Nucleus accumbens (tissue), 56 donors: ENCODE measurements at places on chromosomes 11 and 22.

- DNase-seq: no peak
These were observed 37.4 kb upstream of the TP53I11 start for GRCh38 chr11:44988111-44988510.

DNA sequence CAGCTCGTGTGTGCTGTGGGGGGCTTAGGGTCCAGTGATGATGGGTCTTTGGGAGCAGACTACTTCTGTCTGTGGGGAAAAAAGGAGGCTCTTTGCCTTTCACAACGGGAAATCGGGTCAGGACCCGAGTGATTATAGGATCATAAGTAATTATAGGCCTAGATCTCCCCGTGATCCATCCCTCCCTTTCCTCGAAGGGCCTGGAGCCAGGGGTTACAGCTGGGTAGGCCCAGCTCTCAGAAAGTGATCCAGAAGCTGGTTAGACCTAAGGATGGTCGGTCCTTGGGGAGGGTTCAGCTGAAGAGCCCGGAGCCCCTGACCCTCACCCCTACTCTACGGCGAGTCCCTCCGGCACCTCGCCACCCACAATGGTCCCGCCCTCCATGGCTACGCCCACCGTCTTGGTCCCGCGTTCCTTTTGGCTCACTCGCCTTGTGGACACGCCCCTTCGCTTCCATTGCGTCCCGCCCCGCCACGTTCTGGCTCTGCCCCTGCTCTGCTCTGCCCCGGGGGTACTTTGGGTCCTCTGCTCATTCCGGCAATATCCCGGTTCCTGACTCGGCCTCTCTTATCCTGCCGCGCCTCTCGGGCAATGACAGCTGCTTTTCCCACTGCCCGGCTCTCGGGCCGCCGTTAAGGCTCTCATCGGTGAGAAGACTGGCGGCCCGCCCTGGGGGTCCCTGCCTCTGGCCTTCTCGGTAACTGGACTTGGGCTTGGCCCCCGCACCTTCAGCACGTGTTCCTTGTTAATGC is 5.0 kb downstream of the IGSF22 start:
- DNase-seq: peak; percentile 80

- no peak for DNase-seq
These were observed 359.1 kb downstream of the LUZP2 start for GRCh38 chr11:24855951-24856350.

- DNase-seq: peak; percentile 1
These were observed 131.1 kb downstream of the RASSF10 start for GRCh38 chr11:13140028-13140870.

- DNase-seq: no peak
These were observed 119.9 kb upstream of the RASSF10 start for GRCh38 chr11:12889243-12889642.

- DNase-seq: no peak
These were observed 981.6 kb upstream of the FAT3 start for GRCh38 chr11:91243051-91243450.

DNA sequence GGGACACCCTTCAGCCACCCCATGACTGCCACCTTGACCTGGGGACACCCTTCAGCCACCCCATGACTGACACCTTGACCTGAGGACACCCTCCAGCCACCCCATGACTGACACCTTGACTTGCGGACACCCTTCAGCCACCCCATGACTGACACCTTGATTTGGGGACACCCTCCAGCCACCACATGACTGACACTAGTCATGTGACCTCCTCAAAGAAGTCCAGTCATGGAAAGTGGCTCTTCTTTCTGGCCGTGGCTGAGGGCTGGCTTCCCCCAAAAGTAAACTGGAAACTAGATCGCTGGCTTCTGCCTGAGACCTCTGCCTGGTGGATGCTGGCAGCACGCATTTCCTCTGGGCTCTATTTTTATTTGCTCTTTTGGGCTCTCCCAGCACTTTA is 28.4 kb downstream of the ARFGAP2 start:
- DNase-seq: no peak

- DNase-seq: no peak
These were observed 15.4 kb upstream of the HYLS1 start for GRCh38 chr11:125872138-125872491.

GRCh38 chr11:81644239-81644840 is 1089.3 kb downstream of the FAM181B start:
- DNase-seq: no peak

GRCh38 chr11:113147249-113147648 is 167.1 kb upstream of the TTC12 start:
- peak; percentile 39 for DNase-seq

GRCh38 chr11:26994631-26995095 is 751 bp downstream of the FIBIN start:
- peak; percentile 35 for DNase-seq

DNA sequence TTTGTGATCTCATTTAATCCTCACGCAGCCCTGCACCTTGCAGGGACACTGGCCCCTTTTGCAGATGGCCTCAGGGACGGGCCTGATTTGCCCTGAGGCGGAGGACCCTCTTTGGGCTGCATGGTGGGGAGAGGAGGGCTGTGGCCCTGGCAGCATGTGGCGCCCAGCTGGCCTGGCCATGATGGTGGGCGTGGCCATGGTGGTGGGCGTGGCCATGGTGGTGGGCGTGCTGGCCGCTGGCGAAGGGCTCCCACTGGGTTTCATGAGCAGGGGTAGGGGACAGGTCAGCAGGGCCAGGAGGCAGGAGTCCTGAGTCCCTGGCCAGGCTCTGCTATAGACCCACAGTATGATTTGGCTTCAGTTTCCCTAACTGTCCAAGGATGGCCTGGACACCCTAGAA is 13.1 kb downstream of the WNT11 start:
- DNase-seq: no peak

- DNase-seq: no peak
These were observed 11.8 kb upstream of the WDR74 start for GRCh38 chr11:62850911-62851806.

DNA sequence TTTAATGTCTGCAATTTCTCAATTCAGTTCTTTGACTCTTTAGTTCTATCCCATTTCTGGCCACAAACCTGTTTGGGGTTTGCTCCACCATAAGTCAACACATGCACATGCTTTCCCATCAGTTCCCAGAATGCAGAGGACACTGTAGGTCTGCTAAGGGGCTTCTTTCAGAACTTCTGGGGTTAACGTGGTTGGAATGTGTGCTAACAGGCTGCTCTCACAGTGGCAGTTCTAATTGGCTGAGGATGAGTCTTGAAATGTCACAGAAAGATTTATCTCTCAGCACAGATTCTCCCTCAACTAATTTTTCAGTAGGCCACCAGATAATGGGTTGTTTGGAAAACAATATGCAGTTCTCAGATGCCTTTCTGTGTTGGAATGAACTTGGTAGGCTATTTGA is 703.4 kb downstream of the NTM start:
- no peak for DNase-seq

- no peak for DNase-seq
These were observed 8.8 kb downstream of the FOXRED2 start for GRCh38 chr22:36497910-36498665.

- no peak for DNase-seq
These were observed 306.1 kb downstream of the C11orf87 start for GRCh38 chr11:109728056-109728455.

- DNase-seq: no peak
These were observed 98.3 kb upstream of the CHRM4 start for GRCh38 chr11:46489656-46490560.

GRCh38 chr11:36622431-36623136 is 24.5 kb upstream of the RAG2 start:
- DNase-seq: no peak

DNA sequence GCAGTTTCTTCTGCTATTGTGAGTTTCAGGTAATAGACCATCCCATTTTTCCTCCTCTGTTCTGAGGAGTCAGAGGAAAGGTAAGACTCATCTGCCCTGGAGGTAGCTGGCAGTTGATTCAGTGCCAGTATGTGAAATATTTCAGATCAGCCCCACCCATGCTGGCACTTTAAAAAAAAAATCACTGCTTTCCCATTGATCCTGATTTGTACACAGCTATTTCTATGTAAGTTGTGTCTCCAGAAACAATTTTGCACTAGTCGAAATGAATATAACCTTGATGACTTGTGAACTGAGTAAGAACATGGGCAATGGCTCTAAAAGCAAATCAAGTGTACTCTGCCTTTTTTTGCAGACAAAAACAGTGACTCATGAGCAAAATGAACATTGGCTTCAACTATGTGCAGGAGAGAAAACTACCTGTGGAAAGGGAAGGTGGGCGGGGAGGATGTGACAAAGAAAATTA is 82.0 kb upstream of the OR5AK2 start:
- DNase-seq: no peak

GRCh38 chr11:16881766-16882165 is 132.4 kb downstream of the PLEKHA7 start:
- no peak for DNase-seq

DNA sequence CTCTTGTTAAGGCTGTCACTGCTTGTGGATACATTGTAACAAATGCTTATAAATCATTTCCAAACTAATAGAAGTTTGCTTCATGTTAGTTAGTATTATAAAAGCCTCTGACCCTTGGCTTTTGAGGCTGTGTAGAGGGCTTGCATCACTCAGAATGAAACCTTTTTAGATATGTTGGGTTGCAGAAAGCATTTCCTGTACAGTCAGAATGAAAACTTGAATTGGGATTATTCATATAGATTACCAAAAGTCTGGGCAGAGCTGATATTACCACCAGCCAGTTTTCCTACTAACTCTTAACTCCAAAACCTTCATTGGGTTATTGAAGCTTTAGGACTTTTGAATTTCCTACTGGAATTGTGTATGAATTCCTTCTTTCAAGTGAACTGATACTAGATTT is 12.0 kb downstream of the KMT2A start:
- no peak for DNase-seq

DNA sequence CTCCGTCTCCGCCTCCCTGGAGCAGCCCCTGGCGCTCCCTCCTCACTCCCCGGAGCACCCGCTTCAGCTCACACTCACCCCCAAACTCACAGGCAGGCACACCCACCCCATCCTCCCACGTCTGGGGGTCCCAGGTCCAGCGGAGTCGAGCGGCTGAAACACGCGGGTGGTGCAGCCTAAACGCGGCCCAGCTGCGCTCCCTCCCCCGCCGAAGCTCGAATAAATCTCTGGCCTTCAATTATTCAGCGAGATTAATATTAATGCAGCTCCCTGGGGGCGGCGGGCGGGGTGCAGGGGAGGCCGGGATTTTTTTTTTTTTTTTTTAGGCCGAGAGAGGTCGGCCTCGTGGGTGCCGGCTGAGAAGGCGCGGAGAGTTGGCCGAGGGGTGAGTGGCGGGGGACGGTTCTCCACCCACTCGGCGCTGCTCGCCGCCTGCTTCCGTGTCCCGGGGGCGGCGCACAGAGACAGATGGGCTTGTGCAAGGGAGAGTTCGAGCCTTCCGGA is 524 bp upstream of the SLC1A2 start:
- DNase-seq: peak; percentile 25

- no peak for DNase-seq
These were observed 447.5 kb upstream of the KIRREL3 start for GRCh38 chr11:127448101-127448500.

DNA sequence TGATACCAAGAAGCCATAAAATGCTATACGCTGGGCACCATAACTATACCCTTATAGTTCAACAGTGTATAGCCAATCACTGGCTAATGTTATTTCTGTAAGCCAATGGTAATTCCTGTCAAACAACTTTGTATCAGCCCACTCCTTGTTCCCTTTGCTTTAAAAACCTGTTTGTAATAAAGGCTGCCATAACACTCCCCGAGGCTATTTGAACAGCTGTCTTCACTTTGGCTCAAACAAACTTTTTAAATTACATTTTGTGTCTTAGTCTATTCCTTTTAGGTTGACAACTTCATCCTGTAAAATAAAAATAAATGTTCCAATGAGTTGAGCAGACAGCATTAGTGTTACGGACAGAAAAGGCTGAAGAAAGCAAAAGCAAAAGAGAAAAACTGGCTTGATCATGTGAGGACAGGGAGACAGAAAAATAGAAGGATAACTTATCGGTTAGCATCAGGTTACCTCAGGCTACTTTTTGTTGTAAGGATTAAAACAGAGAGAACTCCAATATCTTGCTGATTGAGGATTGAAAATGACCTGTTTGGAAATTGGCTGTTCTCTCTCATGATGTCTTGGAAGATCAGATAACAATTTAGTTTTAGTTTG is 95.0 kb downstream of the AASDHPPT start:
- no peak for DNase-seq

GRCh38 chr11:10866893-10867331 is 9.1 kb upstream of the ZBED5 start:
- DNase-seq: no peak

DNA sequence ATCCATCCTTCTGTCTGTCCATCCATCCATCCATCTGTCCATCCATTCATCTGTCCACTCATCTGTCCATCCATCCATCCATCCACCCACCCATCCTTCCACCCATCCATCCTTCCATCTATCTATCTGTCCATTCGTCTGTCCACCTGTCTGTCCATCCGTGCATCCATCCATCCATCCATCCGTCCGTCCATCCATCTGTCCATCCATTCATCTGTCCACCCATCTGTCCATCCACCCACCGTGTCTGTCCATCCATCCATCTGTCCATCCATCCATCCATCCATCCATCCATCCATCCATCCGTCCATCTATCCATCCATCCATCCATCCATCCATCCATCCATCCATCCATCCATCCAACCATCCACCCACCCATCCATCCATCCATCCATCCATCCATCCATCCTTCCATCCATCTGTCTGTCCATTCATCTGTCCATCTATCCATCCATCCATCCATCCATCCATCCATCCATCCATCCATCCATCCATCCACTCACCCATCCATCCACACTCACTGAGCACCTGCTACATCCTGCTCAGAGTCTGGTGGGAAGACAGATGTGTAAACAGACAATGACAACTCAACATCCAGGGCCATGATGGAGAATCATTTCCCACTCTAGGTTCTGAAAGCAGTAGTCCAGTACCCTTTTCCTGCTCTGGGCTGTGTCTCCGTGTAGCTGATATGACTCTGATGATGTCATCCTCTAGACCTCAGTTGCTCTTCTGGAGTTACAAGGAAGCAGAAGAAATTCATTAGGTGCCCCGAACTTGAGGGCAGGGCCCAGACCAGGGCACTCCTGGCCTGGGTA is 30.8 kb upstream of the MYEOV start:
- DNase-seq: no peak

- no peak for DNase-seq
These were observed 8.9 kb downstream of the HPS4 start for GRCh38 chr22:26474682-26475081.

DNA sequence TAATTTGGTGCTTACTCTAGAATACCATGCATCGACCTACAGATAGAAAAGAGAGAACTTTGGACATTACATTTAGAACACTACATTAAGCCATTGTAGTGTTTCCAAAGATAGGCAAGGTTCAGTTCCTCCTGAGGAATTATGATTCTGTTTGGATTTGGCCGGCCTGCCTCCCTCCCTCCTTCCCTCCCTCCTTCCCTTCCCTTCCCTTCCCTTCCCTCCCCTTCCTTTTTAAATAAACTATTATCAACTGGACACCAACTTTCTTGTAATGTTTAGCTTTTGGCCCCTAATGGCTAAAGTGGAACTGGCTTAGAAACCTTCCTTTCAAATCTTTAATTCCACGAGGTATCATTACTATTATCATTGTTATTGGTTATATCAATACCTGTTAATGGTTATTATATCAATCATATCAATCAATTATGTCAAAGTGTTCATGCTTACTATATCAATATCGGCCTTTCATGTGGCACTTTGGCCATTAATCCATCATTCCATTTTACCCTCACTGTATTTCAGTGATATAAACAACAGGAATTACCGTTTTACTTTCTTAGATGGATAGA is 60.4 kb downstream of the TECTA start:
- no peak for DNase-seq
